GM12878 (cell line): ENCODE measurements at places on chromosomes 11 and 22. TPM values are rescaled to one million over a fixed set of nuclear protein-coding genes. Genes with fewer than 3 reads are reported as not detected.
A peak's percentile ranks its signal among the peaks of the same experiment; 100 is the strongest.

DNA sequence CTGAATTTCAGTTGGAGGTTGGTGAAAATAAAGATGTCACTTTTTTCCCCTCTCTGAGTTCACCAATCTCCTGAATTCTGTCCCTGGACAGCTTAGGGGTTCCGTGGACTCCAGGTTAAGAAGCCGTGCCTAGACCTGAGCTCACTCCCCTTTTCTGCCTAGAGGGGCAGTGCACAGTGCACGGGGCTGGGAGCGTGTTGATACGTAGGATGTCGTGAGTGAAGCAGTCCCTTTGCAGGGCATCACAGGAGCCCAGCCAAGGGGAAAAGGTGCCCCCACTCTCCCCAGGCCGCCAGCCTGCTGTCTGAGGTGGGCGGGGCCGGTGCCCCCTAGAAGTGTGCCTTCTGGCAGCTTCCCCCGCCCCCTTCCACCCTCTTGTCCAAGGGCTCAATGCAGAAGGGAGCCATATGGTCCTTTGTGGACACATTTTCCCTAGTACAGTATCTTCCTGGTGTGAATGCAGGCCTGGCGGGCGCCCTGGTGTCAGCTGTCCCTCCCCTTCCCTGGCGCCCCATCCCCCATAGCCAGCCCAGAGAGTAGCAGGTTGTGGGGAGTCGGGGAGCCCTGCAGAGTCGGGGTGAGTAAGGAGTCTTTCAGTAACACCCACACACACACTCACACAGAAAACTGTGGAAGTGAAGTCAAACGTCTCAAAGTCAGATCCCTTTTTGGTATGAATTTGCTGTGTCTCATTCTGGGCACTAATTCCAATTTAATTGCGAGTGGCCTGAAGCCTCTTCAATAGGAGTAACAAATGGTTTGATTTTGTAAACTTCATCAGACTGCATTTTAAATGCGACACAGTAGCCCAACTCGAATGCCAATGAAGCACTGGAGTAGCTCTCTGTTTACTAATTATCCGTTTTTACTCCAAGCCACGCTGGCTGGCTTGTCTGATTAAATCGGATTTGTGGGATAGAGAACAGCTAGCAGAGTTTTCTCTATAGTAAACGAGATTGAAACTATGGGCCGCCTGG, 67.5 kb upstream of the NNMT start:
- H3K36me3 ChIP-seq = no peaks in the 10 kb centered on the region
- peaks cover 4% of the 10 kb centered on the region for H3K27me3 ChIP-seq
- H3K4me1 ChIP-seq = no peaks in the 10 kb centered on the region
- H3K27ac ChIP-seq = no peak overlapping the region

- no peak for DNase-seq
- no peaks in the 10 kb centered on the region for H3K36me3 ChIP-seq
- no peaks in the 10 kb centered on the region for H3K4me1 ChIP-seq
- no peaks in the 10 kb centered on the region for H3K27me3 ChIP-seq
Observed at GRCh38 chr22:39220890-39221850, 23.6 kb downstream of the PDGFB start.

Gene SHANK3
- total RNA-seq = 0.08 and 0.10 TPM in 2 replicates

GRCh38 chr11:79547256-79547655, 106.4 kb upstream of the TENM4 start:
- no peaks in the 10 kb centered on the region for H3K36me3 ChIP-seq
- DNase-seq = no peak
- no peak overlapping the region for H3K27ac ChIP-seq
- H3K4me3 ChIP-seq = no peak overlapping the region
- H3K27me3 ChIP-seq = no peaks in the 10 kb centered on the region
- no peaks in the 10 kb centered on the region for H3K4me1 ChIP-seq

Gene GAL3ST1
- not detected in 2 replicates for total RNA-seq

DNA sequence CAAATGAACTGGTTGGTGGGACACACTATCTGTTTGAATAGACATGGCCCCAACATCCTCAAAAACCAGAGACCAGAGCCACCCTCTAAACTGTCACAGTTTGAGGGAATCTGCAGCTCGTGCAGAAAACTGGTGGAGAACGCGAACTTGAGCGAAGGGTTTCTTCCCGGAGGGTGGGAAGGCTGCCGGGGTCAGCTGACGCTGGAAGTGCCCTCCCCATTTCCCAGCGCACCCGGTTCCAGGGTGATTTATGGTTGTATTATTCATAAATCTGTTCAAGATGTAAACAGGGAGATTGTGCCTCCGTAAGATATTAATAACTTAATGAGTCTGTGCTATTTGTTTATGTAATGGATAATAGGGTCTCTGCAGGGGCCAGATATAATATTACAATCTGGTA, 1396.7 kb downstream of the BRD1 start:
- H3K27me3 ChIP-seq = no peaks in the 10 kb centered on the region
- no peaks in the 10 kb centered on the region for H3K36me3 ChIP-seq
- DNase-seq = no peak
- no peaks in the 10 kb centered on the region for H3K4me1 ChIP-seq

- H3K4me3 ChIP-seq = no peak overlapping the region
- H3K36me3 ChIP-seq = no peaks in the 10 kb centered on the region
- H3K27ac ChIP-seq = no peak overlapping the region
- no peak for DNase-seq
- H3K4me1 ChIP-seq = peaks cover 8% of the 10 kb centered on the region
Observed at GRCh38 chr11:44690651-44691050, 36.1 kb upstream of the TSPAN18 start.

- peak; percentile 73 for DNase-seq
- no peaks in the 10 kb centered on the region for H3K36me3 ChIP-seq
- H3K4me1 ChIP-seq = peaks cover 38% of the 10 kb centered on the region
- no peaks in the 10 kb centered on the region for H3K27me3 ChIP-seq
Observed at GRCh38 chr11:103904324-103904667, 132.1 kb upstream of the DDI1 start.

DNA sequence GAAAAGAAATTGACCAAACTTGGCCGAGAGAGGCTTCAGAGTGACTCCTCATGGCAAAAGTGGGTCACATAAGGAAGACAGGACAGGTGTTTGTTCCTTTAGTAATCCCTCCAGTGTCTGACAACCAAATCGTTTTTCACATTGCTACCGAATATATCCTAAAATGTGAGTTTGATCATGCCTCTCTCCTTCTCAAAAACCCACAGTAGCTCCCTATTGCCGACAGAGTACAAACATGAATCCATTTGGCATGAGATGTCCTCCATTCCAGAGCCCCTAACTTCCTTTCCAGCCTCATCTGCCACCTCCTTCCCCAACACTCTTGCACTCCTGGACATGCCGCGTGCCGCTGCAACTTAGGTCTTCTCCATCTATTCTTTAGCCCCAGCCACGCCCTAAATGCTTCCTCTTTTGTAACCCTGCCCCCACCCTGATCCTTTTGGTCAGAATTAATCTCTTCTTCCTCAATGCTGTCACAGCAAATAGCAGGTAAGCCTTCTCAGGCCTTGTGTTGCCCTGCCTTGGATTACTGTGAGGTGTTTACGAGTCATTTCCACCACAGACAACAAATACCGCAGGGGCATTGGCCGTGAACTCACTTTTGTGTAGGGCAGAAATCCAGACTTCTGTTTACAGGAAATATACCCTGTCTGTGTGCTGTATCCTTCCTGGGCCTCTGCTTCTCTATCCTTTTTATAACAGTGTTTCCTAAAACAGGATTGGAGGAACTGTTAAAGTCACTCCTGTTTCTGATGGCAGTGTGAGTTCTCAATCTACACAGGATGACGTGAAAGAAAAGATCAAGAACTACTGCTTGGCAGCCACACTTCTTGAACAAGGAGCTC, 66.0 kb upstream of the FTH1 start:
- H3K4me3 ChIP-seq = no peak overlapping the region
- no peaks in the 10 kb centered on the region for H3K27me3 ChIP-seq
- no peak overlapping the region for H3K27ac ChIP-seq
- no peaks in the 10 kb centered on the region for H3K36me3 ChIP-seq
- no peak for DNase-seq
- no peaks in the 10 kb centered on the region for H3K4me1 ChIP-seq

Gene OVOL1
- total RNA-seq = not detected in 2 replicates

DNA sequence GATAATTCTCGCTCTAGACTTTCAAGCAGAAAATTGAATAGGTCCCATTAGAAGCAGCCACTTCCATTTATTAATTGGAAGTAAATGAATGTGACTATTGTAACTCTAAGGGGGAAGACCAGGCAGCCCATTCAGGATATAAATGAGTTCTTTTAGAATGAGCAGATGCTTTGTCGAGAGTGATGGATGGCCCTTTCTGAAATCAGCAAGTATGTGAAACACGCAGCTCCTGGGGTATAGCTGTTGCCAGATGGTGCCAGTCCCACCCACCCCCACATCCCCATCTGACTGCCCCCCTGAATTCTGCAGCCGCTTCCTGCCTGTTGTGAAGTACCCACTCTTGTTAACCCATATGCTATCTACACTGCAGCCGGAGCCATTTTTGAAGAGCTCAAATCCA, 3.7 kb downstream of the SLC15A3 start:
- DNase-seq = no peak
- H3K4me3 ChIP-seq = peak overlapping the region; percentile 65
- H3K27ac ChIP-seq = no peak overlapping the region
- peaks cover 4% of the 10 kb centered on the region; the same call in 1 of the 2 replicates for H3K36me3 ChIP-seq
- H3K27me3 ChIP-seq = no peaks in the 10 kb centered on the region

- no peak overlapping the region for H3K27ac ChIP-seq
- no peaks in the 10 kb centered on the region for H3K36me3 ChIP-seq
- no peak for DNase-seq
Observed at GRCh38 chr22:19181786-19182471, 3.4 kb upstream of the SLC25A1 start.

Gene IGSF9B
- total RNA-seq = 0.05 and 0.51 TPM in 2 replicates

DNA sequence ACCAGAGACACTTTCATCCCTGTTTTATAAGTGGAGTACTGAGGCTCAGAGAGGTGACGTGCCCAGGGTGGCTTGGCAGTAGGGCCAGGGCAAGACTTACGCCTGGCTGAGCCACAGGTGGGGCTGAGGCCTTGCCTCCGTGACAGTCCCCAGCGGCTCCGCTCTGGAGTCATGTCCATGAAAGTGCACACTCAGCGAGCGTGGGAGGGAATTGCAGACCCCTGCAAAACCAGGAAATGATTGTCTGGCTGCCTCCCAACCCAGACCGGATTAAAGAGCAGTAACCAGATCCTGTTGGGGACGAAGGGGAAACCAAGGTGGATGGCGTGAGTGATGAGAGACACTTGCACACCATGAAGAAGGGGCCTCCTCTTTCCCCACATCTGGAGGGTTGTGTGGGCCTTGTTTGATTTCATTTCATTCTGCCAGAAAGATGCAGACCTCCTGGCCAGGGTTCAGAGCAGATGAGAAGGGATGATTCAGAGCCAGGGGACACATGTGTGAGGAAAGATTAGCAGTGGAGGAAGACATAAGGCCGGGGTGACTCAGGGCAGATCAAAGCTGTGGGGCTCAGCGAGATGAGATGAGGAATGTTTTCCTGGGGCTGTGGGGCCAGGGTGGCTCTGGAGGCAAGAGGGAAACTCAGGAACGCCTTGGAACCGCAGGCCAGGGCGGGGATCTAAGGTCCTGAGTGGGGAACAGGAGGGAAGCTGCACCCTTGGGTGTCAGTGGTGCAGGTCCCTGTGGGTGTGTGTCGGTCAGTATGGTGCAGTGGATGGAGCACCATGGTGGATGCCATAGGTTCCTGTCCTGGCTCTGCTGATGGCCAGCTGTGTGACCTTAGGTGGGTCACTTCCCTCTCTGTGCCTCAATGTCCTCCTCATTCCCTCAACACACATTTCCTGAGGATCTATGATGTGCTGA, 29.9 kb upstream of the LRRC32 start:
- no peak overlapping the region for H3K27ac ChIP-seq
- no peaks in the 10 kb centered on the region for H3K27me3 ChIP-seq
- H3K36me3 ChIP-seq = no peaks in the 10 kb centered on the region
- no peak for DNase-seq

DNA sequence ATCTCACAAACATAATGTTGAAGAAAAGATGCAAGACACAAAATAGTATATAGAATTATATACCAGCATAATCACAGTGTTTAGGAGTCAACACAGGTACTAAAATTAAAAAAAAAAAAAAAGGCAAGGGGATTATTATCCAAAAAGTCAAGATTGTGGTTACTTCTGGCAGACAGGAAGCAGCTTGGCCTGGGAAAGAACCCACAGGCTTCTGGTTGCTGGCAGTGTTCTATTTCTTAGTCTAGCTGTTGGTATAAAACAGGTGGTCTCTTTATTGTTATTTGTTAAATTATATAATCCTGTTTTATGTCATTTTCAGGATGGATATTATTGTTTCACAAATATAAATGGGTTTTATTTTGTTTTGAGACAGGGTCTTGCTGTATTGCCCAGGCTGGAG, 54.0 kb downstream of the C11orf58 start:
- no peaks in the 10 kb centered on the region for H3K36me3 ChIP-seq
- H3K4me1 ChIP-seq = no peaks in the 10 kb centered on the region
- H3K27me3 ChIP-seq = no peaks in the 10 kb centered on the region
- no peak for DNase-seq
- H3K27ac ChIP-seq = no peak overlapping the region
- no peak overlapping the region for H3K4me3 ChIP-seq

- DNase-seq = no peak
- H3K4me3 ChIP-seq = no peak overlapping the region
- H3K27ac ChIP-seq = no peak overlapping the region
- H3K36me3 ChIP-seq = peaks cover 45% of the 10 kb centered on the region
- no peaks in the 10 kb centered on the region for H3K27me3 ChIP-seq
Observed at GRCh38 chr22:36311386-36312085, 58.6 kb downstream of the APOL1 start.

Gene CDKN1C
- 0.19 and 0.21 TPM in 2 replicates for total RNA-seq

DNA sequence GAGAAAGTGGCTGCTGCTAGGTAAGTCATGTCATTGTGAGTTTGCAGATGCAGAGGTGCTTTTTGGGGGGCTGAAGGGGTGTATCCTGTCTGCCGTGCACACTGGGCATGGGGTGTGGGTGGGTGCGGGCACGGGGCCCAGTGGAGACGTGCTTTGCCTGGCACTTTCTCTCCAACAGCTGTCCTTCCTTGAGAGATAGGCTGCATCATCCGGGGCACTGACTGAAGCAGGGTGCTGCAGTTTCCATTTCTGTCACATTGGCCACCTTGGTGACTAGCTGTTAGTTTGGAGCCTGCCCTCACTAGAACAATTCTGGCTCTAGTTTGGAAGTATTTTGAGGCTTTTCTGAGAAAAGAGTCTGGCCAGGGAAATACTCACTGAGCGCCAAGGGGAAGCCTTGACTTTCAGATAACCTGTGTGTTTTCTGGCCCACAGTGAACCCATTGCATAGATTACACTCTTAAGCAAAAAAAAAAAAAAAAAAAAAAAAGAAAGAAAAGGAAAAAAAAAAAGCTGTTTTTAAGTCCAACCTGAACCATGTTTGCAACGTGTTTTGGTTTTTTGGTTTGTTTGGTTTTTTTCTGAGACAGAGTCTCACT, 219.2 kb downstream of the NAV2 start:
- no peak overlapping the region for H3K27ac ChIP-seq
- no peaks in the 10 kb centered on the region for H3K4me1 ChIP-seq
- H3K4me3 ChIP-seq = no peak overlapping the region
- no peaks in the 10 kb centered on the region for H3K27me3 ChIP-seq
